ENCODE measurements at places on chromosomes 1 and 21.

DNA sequence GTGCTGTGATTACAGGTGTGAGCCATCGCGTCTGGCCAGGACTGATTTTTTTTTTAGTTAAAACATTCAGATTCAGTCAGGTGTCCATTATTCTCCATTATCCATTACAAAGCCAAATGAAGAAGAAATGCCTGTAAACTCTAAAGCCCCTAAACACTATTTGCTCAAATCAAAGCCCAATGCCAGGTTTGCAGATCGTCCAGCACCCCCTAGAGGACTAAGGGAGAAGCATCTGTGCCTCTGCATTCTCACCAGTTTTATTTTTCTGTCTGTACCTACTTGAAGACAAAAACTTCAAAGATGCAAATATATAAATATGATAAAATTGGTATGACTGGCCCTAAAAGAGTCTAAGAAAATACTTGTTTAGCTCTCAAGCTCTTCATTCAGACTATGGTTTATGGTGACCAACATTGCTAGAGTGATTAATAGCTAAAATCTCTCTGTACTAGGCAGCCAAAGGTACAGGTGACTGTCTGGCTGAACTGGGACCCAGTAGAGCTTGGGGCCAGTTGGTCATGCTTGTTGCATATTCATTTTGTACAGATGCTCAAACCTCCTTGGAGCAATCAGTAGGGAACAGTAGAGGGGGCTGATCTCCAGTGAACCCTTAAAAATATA, 138.4 kb downstream of the SYT2 start:
- no peak for DNase-seq

DNA sequence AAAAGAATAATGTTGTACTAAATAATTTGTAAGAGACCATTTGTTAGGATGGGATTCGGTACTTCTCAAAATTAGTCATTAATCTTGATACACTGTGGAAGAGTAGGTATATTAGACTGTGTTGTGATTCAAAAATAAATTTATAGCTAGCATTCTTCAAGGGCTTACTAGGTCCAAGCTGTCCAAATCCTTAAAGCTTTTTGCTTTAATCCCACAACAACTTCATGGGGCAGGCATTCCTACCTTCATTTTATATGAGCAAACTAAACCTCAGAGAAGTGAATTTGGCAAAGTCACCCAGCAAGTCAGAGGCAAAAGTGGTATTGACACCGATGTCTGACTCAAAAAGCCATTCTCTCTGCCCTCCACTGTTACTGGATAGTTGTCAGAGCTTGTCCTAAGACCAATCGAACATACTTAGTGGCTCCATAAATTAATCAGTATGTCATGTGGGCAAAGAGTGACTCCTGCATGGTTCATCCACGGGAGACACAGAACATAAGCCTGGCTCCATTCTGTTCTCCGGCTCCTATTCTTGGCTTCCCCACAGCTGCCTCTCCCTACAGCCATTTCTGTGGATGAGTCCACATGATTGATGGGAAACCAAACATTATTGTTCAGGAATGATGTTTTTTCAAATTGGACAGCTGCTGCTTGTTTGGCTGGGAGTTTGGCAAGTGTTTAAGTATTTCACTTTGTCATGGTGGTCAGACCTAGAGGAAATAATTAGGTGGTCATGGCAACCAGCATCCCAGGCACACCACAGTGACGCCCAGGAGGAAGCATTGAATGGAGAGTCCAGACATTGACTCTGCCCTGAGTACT, 133.4 kb upstream of the FGGY start:
- DNase-seq, result peak; percentile 82

GRCh38 chr21:31875496-31876015, 2.7 kb downstream of the HUNK start:
- DNase-seq, result no peak

GRCh38 chr21:43322311-43322710, 104.6 kb downstream of the SIK1 start:
- DNase-seq, result no peak

- DNase-seq, result no peak
These were observed 7.2 kb downstream of the ZDHHC18 start for GRCh38 chr1:26833432-26834405.

GRCh38 chr1:67738401-67738800, 53.4 kb downstream of the GADD45A start:
- DNase-seq, result no peak

DNA sequence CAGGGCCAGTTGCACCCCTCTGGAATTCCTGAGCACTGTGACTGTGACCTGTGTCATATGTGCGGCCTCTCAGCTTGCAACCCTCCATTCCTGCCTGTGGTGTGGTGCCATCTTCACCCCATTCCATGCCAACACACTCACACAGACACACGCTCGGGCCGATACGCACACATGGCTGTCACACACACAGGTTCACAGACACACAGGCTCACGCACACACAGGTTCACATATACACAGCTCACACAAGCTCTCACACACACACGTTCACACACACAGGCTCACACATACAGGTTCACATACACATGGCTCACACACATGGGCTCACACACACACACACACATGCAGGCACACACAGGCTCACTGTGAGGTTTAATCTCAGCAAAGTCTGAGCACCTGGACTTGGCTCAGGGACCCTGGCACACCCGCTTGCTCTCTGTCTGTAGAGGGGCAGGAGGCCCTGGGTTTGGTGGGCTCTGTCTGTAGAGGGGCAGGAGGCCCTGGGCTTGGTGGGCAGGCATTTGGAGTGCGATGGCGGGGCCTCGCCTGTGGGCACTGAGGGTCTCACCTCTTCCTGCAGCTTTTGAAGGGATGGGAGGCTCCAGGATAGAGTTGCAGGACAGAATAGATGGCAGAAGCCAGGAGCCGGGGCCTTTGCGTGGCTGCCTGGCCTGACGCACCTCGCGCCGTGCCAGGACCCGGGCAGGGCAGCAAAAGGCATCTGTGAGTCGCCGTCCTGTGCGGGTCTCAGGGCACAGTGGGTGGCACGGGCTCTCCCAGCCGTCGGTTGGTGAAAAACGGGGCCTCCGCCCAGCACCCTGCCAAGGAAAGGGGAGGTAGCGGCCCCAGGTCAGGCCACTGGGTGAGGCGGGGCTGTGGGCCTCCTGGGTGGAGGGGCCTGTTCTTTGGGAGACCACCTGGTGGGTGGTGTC, 17.1 kb downstream of the COL18A1 start:
- no peak for DNase-seq

GRCh38 chr21:15289246-15289645, 224.4 kb upstream of the NRIP1 start:
- DNase-seq, result no peak

- DNase-seq, result no peak
These were observed 110.5 kb downstream of the CASZ1 start for GRCh38 chr1:10685808-10686403.

DNA sequence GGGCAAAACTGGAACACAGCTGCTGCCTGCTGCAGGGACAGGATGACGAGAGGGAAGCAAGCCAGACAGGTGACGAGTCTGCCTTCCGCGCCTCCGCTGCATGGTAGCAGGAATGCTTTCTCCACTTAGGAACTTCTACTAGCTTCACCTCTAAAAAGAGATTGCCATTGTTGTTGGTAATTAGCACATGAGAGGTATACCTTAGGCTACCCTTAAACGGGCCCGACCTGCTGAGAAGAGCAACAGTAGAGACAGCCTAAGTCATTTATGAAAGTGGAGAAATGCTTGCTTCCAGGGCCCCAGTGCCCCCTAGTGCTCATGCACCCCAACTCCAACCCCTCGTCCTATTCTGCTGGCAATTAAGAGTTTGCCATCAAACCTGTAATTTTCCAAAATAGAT, 96.9 kb upstream of the AKT3 start:
- no peak for DNase-seq

All from BJ (cell line).